ENCODE measurements at places on chromosomes 12 and 14.

- no peak for DNase-seq
Measured at GRCh38 chr14:96920023-96920422, 122.8 kb downstream of the VRK1 start.

GRCh38 chr12:65667932-65668331 lies 156.4 kb upstream of the HMGA2 start:
- peak; percentile 25 for DNase-seq

GRCh38 chr12:120115066-120115465 lies 1.5 kb downstream of the RAB35 start:
- no peak for DNase-seq

DNA sequence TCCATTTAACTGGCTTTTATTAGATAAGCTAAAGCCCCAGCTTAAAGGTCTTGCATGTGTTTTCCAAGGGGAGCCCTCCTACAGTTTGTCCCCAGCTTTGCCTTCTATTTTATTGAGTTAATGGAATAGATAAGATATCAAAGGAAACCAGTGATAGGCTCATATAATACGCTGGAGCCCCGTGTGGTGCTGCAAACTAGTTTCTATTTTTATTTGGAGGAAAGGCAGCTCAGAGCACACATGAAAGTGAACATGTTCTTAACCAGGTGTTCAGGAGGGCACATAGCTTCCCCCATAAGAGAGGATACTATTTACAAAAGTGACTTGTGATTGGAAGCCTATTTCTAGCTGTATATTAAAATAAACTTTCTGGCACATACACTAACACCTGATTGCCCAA lies 251.7 kb downstream of the PDZRN4 start:
- no peak for DNase-seq

GRCh38 chr14:99012703-99013102 lies 259.3 kb downstream of the BCL11B start:
- no peak for DNase-seq
